ENCODE measurements at places on chromosomes 12 and 14.

- no peak for DNase-seq
Measured at GRCh38 chr12:103728323-103728722, 112.7 kb downstream of the NT5DC3 start.

GRCh38 chr14:68748260-68748659 is 44.6 kb downstream of the ZFP36L1 start:
- DNase-seq: no peak

DNA sequence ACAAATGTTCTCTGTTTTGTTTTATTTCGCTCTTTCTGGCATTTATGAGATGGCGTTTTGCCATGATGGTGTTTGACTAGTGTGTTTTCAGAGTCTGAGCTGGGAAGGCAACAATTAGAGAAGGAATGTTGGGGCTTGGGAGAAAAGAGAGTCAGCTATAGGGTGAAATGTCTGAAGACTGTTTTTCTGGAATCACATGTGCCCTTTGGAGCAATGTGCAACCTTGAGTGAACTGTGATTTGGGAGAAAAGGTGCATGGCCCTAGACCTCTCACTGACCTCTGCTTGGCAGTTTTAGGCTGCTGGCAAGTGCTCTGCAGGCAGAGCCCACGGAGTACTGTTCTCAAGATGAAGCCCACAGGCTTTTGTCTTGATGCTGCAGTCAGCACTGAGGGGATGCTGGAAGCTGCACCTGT is 379.9 kb upstream of the PDE3A start:
- DNase-seq: no peak

- DNase-seq: peak; percentile 47
Measured at GRCh38 chr12:129753586-129753985, 150.2 kb downstream of the TMEM132D start.

- no peak for DNase-seq
Measured at GRCh38 chr14:65117769-65118745, 15.7 kb upstream of the MAX start.

DNA sequence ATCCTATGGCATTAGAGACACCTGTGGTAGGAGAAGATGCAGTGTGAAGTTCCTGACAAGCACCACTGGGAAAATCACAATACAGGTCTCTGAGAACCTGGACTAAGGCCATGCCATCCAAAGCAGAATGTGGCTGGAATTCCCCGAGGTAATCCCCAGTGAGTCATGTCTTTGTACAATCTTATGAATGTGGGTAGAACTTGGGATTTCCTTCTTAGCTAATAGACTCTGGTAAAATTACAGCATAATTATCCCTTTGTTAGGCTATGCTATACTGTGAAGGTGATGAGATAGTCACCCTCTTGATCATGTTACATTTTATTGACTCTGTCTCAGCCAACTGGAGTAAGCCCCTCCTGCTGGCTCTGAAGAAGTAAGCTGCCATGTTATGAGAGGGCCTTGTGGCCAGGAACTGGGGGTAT is 224.3 kb upstream of the DCN start:
- peak; percentile 97 for DNase-seq

DNA sequence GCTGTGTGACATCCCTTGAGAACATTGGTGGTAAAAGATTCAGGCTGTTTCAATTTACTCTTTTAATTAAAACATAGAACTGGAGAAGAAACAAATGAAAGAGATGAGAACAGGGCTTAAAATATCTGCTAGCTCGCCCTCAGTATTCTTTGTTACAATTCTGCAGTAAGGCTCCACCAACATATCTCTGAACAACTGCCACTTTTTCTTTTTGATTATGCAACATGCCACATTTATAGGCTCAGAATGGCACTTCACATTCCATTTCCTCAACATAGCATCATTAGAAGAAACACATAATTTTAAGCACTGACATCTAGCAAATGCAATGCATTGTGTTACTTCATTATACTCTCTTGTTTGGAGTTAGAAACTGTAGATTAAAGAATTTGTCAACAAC is 1315.2 kb downstream of the LRFN5 start:
- DNase-seq: no peak

DNA sequence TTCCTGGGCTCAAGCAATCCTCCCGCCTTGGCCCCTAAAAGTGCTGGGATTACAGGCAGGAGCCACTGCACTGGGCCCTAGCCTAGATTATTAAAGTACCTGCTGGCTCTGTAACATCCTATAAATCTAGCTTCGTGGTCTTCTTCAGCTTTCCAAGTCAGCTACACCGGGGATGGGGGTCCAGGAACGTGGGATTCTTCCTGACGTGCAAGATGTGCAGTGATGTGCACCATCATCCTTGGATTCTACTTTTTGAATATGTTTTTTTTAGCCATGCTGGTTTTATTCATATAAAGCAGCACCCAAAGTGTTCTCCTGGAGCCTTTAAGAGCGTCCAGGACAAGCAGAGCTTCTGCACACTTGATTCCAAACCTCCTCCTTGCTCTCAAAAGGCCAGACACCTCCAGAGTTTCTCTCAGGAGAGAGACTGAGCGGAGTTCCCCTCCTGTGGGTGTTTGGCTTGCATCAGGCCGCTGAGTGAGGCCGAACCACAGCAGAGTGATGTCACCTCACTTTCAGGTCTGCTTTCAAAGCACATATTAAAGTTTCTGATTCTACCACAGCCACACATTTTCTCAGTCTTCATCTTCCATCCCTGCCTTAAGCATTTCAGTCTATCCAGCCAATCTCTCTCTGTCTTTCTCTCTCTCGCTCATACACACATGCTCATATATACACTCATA is 33.4 kb downstream of the VCPKMT start:
- peak; percentile 29 for DNase-seq

DNA sequence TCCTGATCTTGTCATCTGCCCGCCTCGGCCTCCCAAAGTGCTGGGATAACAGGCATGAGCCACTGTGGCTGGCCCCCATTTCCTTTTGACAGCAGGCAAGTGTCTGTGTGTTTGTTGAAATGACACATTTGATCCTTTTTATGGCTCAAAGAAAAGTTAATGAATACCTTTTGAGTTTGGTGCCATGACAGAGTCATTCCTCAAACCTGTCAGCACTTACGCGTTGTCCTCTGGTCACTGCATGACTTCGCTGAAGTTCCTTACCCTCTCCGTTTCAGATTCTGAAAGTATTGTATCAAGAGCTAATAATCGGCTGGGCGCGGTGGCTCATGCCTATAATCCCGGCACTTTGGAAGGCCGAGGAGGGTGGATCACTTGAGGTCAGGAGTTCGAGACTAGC is 32.4 kb downstream of the NEMF start:
- DNase-seq: peak; percentile 20

- no peak for DNase-seq
Measured at GRCh38 chr14:33925235-33925634, 25.6 kb downstream of the EGLN3 start.

DNA sequence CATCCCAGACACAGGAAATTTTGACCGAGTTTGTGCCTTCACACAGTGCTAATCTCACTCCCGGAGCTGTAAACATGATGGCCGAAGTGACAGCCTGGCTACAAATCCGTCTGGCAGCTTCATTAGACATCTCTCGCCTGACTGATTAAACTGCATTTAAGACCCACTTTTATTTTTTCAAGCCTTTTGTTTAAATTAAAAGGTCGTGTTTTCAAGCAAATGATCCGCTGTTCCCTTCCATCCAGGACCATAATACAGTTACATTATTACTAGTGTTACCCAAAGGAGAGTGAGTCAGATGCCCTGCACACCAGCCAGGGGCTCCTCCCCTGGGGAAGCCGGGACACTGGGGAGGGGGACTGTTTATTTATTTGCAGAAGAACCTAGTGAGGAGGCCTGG is 200.2 kb downstream of the EXOC5 start:
- no peak for DNase-seq

DNA sequence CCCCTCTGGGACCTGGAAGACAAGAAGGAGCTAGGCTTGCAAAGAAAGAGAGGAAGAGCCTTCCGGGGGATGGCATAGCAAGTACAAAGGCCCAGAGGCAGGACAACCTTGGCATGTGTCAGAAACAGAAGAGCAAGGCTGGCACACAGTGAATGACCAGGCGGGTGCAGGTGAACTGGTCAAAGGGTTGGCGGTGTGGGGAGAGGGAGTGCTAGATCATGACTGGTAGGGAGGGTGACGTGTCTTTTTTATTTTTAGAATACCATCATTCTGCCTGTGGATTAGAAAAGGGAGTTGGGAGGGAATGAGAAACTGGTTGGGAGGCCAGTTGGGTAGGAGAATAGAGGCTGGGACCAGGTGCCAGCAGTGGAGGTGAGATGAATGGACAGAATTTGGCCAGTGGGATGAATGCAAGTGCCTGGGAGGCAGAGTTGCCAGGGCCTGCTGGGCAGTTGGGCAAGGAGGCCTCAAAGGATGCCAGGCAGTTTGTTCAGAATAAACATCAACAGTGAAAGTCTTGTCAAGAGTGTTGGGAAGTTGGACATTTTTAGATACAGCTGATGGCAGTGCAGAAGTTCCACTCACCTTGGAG is 168.3 kb downstream of the CACNA1C start:
- DNase-seq: no peak

GRCh38 chr14:99325591-99325990 is 53.6 kb upstream of the BCL11B start:
- DNase-seq: no peak

GRCh38 chr14:40494483-40494882 is 1062.2 kb upstream of the FBXO33 start:
- no peak for DNase-seq

DNA sequence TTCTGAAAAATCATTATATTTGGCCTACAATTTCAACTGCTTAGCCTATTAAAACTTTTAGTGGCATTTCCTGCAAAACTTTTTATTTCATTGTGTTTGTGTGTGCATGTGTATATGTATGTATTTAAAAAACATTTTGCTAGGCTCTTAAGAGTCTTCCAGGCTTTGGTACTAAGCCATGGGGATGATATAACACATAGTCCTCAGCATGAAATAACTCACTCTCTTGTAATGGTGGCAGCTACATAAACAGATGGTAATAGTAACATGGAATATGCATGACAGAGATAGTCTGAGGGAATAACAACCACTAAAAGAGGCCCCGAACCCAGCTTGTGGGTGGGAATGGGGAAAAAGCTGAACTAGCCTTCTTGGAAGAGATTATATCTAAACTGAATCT is 141.4 kb downstream of the TTLL5 start:
- DNase-seq: no peak

DNA sequence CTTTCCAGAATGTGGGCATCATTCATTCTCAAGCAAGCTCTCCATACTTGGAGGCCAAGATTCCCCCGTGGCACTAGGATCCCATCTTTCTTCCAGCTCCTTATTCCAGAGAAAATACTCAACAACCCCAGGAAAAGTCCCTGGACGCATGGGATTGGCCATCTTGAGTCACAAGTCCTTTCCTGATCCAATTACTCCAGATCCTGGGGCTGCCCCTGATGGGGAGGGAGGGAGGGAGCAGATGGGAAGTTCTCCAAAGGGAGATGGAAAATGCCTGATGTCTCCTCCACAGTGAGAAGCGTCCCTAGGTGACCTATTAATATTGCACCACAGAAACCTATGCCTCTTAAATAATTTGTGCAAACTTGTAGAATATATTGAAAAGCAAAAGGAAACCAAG is 12.4 kb upstream of the KCNK13 start:
- no peak for DNase-seq

- no peak for DNase-seq
Measured at GRCh38 chr12:85058339-85058738, 22.2 kb downstream of the LRRIQ1 start.

GRCh38 chr12:55716582-55716957 is 724 bp downstream of the BLOC1S1 start:
- no peak for DNase-seq

DNA sequence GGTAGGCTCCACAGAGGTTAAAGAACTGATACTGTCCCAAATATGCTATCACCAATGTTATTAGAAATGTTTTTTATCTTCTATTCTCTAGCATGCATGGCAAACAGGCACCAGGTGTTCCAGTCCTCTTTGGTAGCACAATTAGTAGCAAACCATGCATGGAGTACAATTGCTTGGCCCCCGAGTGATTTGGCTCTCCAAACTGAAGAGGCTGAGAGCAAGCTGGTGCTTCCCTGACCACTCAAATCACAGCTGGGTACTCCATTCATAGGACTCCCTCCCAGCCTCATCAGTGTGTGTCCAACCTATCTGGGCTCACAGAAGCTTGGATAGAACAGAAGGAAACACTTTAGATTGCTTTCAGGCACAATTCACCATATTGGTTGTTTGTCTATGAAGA is 93.4 kb downstream of the DIO2 start:
- DNase-seq: no peak

DNA sequence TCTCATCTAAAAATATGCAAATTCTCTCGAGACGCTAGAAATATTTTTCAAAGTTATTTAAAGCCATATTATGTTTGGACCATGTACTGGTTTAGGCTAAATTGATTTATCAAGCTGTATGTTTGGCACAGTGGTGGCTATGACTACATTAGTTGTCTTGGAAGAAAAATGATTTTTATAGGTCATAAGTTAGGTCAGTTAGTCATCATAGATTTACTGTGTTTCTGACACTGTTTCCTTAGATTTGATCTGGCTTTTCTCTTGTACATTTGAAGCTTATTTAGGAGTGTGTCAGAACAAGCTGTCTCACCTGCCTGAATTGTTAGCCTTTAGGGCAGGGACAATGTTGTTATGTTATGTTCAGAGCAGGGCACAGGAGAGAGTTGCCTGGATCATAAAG is 161.1 kb upstream of the FBXO33 start:
- DNase-seq: no peak

GRCh38 chr12:42538203-42538602 is 51.3 kb downstream of the PRICKLE1 start:
- DNase-seq: no peak

- DNase-seq: peak; percentile 53
Measured at GRCh38 chr12:8860165-8860961, 37.9 kb downstream of the A2ML1 start.

GRCh38 chr14:95561001-95561412 is 26.2 kb downstream of the GLRX5 start:
- peak; percentile 89 for DNase-seq

GRCh38 chr12:50695961-50696360 is 67.9 kb upstream of the ATF1 start:
- DNase-seq: no peak

- peak; percentile 13 for DNase-seq
Measured at GRCh38 chr12:39905152-39905551, 200.7 kb downstream of the SLC2A13 start.

DNA sequence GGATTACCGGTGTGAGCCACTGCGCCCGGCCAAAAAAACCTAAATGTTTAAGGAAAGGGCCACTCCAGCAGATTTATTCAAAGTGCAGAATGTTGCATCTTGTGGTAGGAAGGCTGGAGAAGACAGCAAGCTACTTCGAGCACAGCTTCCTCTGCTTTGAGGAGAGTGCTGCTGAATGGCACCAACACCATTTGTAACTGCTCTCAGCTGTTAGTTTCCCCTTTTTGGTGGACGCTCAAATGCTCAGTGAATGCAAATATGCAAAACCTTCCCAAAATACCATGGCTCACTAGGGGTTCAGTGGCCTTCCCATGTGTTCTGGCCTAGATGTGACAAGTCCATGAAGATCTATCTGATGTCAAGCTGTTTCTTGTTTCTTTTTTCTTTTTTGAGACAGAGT is 2.9 kb upstream of the TDRD9 start:
- DNase-seq: no peak

GRCh38 chr12:121132601-121133481 is at the start of gene P2RX7:
Gene P2RX7 (plus strand): TSS chr12:121132876. CDS start chr12:121132971, 95 bp downstream.
- DNase-seq: peak; percentile 91

Measured in kidney tubule cell (primary cell).